ENCODE measurements at places on chromosomes 6 and 20.
A peak's percentile ranks its signal among the peaks of the same experiment; 100 is the strongest.

GRCh38 chr20:50098259-50098658 lies 14.7 kb downstream of the UBE2V1 start:
- no peak for DNase-seq

- DNase-seq, result peak; percentile 84
Observed at GRCh38 chr6:138593124-138593877, 94.0 kb upstream of the NHSL1 start.

- DNase-seq, result peak; percentile 90
Observed at GRCh38 chr20:31713312-31714273, 9.1 kb downstream of the BCL2L1 start.

- DNase-seq, result no peak
Observed at GRCh38 chr20:44051661-44052000, 135.4 kb downstream of the JPH2 start.

DNA sequence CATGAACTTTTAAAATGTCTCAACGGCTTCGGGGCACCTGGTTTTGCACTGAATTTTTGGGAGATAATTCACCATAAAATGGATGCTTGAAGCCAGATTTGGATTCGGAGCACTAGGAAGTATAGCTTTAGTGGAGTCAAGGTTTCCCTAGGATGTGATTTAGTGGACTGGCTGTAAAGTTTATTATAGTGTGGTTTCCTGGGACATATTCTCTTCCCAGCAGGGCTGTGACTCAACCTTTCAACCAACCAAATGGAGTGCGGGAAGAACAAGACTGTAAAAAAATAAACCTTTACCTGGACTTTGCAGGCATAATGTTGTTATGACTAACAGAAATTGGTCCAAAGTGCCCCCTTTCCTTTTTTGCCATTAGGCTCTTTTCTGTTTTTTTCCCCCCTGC lies 327.4 kb upstream of the MAN1A1 start:
- no peak for DNase-seq

GRCh38 chr6:43939281-43940070 lies 169.5 kb downstream of the VEGFA start:
- no peak for DNase-seq

DNA sequence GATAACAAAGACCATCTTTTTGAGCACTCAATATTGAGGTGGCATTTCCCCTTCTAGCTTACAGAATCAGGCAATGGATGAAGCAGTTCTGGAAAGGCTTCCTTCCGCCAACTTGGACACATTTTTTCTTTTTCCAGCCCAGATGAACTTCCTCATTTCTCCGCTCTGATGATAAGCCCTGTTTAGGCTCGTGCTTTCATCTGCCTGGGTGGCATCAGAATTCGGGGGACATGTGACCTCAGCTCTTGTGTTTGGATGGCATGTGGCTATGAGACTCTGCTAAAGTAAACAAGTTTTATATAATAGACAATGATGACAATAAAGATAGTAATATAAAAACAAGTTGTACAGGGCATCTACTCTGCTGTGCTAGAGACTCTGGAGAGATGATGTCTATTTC lies 796.7 kb downstream of the DHX35 start:
- no peak for DNase-seq

DNA sequence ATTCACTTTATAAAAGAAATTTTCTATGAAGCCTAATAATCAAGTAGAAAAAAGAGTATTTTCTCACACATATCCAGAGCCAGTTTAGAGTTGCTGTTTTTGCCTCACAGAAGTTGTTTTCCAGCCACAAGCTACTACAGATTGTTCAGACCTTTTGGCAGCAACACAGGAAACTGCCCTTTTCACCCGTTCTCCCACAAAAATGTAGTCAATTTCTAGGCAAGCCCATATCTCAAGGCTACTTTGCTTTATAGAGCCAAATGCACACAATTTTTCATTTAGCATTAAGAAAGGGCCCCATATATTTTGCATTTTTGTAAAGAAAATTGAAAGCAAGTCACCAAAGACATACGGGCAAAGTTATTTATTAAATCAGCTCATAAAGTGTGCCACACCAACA lies 49.5 kb downstream of the EPB41L2 start:
- DNase-seq, result peak; percentile 78

DNA sequence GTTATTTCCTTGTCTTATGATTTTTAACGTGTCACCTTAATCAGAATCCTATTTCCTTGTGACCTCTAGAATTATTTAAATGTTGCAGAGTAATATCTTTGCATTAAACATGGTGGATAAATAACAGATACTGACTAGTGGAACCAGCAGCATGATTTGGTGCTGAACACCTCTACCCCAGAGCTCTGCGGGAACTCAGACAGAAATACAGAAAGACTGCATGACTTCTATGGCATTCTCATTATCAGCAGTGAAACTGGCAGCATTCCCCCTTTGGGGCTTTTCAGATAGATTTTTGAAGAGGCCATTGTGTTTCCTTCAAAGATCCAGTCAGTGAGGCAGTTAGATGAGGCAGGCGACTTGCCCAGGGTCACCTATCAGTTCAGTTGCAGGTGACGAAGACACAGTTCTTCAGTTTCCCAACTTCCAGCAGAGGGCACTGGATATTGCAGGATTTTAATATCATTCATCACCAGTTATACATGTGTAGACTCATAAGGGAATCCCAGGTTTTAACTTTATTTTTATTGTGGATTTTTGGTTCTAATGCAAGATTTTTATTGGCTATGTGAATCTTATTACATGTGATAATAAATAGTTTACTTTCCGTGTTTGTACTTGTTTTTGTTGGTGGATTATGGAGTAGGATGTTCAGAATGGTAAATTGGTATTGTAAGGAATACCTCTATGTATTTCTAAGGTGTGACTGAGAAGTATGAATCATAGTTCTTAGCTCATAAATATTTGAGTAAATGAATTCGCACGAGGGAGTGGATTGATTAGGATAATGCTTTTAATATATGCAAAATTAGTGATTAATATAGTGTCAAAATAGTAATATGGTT lies 81.3 kb downstream of the AFDN start:
- DNase-seq, result peak; percentile 27

- no peak for DNase-seq
Observed at GRCh38 chr6:151109361-151109760, 130.4 kb upstream of the AKAP12 start.

DNA sequence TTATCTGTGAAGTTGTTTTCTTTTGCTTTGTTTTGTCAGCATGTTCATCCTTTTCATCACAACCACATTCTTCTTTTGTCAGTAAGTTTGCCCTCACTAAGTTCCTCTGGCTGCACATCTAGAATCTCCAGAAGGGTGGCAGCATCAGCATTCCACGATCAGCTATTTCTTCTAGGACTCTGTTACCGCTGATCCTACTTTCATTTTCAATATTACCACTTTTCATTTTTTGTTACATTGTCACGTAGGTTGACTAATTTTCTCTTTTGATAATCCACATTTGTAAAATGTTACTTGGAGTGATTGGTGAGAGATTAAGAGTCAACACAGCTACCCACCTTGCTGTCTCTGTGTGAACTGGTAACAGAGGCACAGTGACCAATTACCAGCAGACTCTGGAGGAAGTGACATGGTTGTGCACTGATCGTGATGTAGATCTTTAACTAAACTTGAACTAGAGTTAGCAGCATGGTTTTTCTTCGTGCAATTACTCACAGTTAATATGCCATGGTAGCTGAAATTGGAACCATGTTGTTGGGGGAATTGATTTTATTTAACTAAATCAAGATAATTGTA lies 307.9 kb upstream of the SLC35B3 start:
- no peak for DNase-seq

- peak; percentile 87 for DNase-seq
Observed at GRCh38 chr20:32685541-32686529, 12.1 kb upstream of the C20orf203 start.

- DNase-seq, result no peak
Observed at GRCh38 chr20:36399147-36399968, 93.2 kb downstream of the DLGAP4 start.

DNA sequence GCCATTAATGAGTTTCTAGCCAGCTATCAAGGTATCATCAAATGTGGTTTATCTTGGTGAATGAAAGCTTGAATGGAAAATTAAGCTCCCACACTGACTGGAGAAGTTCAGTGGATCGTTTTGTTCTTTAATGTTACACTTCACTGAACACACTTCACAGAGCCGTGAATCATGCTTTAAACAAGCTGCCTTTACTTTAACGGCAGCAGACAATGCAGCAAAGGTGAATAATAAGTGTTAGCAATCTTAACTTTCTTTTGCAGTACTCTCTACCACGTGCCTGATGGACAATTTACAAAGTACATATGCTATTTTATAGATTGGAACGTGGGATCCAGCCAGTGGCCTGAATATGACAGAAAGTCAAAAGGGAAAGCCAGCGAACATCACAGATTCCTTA lies 424.5 kb downstream of the GRIK2 start:
- no peak for DNase-seq

- no peak for DNase-seq
Observed at GRCh38 chr6:1584996-1585668, 24.6 kb upstream of the FOXC1 start.

DNA sequence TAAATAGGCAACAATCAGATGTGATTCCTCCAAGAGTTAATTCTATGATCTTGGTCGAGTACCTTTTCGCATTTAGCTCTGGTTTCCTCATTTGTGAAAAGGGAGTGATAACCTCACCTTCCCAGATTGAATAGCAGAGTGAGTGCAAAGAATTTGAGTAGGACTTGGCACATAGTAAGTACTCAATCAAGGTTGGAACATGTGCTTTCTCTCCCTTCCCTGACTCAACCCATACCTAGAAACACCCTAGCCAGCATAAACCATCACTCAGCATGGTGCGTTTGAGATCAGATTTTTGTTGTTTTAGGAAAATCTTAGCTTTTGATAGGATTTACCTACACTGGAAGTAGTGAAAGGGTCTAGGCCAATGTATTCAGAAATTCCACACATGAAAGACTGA lies 333.4 kb upstream of the NT5E start:
- no peak for DNase-seq

DNA sequence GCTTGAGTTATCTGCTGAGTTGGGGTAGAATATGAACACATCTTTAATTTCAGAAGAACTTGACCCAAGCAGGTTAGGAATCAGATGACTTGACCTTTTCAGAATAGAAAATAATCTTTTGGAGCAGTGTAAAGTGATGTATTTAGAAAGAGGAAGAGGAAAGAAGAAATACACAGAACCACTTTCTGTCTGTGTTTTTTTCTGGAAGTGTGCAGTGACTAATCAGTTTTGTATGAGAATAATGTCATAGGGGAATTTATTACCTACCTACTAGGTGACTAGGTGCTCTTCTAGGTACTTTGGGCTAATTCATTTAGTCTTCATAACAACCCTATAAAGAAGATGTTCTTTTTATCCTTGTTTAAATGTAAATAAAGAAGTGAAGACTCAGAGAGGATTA lies 3.0 kb downstream of the PPP1R14C start:
- no peak for DNase-seq

DNA sequence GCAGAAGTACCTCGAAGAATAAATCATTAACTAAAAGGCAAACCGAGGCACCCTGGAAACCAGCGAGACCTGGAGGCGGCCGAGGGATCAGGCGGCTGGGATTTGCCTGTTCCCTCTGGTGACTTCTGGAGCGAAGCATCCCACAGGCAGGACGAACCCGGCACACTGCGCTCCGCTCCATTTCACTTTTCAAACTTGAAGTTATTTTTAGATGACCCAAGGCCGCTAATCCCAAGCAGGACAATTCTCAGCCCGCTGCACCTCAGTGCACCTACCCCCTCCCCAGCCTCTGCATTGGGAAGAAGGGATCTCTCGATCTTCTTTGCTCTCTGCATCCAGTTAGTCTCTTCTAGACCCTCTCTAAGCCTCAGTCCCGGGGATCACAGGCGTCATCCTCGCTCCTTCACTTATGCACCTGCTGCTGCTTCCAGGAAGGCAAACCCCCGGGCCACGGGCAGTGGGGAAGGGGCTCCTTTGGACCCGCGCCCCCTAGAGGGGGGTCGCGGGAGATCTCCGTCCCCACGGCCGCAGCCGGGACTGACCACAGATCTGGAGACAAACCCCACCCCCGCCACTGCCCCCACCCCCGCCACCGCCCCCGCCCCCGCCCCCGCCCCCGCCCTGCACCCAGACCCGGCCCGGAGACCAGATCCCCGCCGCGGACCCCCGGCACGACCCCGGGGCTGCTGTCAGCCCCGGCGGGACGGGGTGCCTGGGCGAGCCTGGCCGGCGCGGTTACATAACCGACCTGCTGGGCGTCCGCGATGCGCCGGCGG lies 636 bp downstream of the RCAN2 start:
- DNase-seq, result peak; percentile 66

DNA sequence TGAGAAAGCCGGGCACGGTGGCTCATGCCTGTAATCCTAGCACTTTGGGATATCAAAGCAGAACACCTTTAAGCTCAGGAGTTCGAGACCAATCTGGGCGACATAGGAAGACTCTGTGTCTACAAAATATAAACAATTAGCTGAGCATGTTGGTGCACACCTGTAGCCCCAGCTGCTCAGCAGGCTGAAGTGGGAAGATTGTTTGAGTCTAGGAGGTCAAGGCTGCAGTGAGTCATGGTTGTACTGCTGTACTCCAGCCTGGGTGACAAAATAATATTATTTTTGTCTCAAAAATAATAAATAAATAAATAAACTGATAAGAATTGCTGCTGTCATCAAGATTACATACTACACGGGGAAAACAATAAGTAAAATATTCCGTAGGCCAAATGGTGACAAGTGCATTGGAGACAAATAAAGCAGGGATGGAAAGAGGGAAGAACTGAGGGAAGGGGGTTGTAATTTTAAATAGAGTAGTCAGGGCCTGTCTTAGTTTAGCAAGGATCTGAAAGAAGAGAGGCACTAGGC lies 14.0 kb upstream of the TOP1 start:
- no peak for DNase-seq

DNA sequence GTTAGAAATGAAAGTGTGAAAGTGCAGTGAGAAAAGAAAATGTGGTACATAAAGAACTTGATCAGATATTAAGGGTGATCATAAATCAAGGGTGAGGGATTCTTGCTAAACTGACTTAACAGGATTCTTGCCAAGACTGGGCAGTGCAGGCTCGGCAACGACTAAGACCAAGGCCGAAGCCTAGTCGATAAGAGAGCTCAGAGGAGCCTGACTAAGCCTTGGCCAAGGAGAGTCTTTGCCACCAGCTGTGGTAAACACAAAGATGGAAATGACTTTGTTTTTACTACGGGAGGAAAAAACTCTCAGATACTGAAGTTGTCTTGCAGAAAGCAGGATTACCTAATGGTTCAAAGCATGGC lies 196.6 kb downstream of the LY86 start:
- DNase-seq, result no peak

DNA sequence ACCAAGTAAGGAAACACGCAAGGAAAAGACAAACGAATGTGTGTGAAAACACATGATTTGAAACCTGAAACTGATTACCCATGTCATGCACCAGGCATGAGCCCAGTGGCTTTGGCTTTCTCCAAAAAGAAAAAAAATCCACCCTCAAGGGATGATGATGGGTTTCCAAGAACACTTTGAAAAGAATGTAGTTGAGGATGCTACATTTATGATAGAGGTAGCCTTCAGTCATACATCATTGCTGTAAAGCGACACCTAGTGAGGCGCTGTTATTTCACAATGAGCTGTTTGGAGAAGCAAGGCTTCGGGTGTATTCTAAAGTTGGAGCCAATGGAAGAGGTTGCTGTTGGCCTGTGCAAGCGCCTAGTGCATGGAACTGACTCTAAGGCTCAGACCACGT lies 124.9 kb downstream of the SCML4 start:
- DNase-seq, result no peak

- no peak for DNase-seq
Observed at GRCh38 chr6:6893701-6894100, 214.1 kb upstream of the RREB1 start.

Data from GM03348 (cell line).